ENCODE measurements at places on chromosomes 2 and 18.

DNA sequence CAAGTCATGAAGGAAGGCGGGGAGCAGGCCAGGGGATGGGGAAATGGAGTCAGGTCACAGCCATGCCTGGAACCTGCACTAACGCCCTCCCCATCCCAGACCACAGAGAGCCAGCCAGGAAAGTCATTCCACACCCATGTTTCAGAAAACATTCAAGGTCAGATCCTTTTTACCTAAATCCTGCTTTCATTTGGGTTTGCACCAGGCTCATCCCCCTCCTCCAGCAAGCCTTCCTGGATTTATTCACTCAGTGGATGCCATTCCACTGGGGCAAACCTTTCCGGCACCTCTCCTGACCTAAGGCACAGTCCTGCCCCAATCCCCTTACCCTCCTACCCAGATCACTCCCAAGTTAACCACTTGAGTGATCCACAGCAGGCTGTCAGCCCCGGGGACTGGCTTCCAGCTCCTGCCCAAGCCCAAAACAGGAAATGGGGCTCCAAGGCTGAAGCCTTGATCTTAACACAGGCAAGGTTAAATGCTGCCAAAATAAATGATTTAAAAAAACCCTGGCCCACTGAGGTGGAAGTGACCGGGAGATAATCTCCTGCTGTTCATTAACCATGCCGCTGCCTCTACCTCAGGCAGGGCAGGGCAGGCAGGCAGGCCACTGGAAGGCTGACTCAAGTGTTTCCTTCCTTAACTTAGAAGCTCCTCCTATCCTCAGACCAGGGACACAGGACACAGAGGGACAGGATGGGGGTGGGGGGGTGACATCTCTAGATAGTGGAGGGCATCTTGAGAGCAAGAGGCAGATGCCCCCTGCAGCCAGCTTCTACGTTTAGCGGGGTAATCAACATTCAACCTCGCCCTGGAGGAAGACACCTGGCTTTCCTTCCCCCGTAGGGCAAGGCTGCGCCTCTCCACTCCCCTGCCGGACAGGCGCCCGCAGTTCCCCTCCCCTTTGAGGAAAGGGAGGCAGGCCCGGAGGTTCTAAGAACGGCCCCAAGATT lies 1.4 kb downstream of the RAB11FIP5 start:
- DNase-seq, result no peak

DNA sequence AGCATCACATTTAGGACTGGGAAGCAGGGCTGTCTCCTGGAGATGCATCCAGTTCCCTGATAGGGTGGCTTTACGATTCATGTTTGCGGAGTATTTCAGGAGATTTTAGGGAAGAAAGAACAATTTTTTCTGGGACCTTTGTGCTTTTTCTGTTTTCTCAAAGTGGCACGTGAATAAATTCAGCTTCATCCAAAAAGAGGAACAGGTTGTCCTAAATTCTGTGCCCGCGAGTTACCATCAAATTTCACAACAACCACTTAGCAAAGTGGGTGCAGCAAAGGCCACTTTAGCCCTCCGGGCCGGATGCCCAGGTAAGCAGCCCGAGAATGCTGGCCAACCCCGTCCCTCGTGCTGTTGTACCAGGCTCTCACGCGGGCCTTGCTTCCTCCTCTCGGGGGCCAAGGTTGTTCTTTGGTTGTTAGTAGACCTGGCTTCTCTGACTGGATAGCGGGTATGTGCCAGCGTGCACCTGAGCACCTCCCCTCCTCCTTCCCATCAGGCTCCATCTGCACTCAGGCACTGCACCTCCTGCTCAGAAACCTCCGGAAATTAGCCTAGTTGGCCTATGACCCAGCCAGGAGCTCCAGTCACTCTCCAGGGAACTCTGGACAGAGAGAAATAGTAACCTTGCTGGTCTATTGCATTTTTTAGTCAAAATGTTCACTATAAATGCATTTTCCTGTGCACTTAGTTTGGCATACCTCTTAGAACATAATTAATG lies 83.0 kb downstream of the CMPK2 start:
- DNase-seq, result no peak

GRCh38 chr2:28949617-28950305 lies 31.3 kb upstream of the TOGARAM2 start:
- no peak for DNase-seq

- DNase-seq, result peak; percentile 80
These were observed 149.6 kb upstream of the APCDD1 start for GRCh38 chr18:10304853-10305252.

- DNase-seq, result no peak
These were observed 98.7 kb downstream of the PLA2R1 start for GRCh38 chr2:159963700-159964099.

- no peak for DNase-seq
These were observed 292.6 kb downstream of the FSIP2 start for GRCh38 chr2:186031229-186031628.

GRCh38 chr2:71789556-71790204 lies 336.3 kb downstream of the DYSF start:
- no peak for DNase-seq

DNA sequence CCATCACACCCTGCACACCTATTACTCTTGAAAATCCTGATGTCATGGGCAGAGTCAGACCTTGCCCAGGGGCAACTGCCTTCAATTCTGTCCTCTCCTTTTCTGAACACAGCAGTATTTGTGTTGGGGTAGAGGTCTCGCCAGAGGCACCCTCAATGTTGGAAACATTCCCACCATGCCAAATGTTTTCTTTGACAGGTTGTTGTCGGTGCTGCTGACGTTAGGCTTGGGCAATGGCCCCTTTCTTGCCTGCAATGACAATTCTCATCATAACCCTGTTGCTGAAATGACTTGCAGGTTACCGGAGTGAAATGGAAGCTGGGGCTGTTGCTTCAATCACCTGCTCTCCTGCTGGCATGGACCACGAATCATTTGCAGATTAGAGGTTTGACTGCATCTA lies 17.9 kb downstream of the GKN1 start:
- no peak for DNase-seq

DNA sequence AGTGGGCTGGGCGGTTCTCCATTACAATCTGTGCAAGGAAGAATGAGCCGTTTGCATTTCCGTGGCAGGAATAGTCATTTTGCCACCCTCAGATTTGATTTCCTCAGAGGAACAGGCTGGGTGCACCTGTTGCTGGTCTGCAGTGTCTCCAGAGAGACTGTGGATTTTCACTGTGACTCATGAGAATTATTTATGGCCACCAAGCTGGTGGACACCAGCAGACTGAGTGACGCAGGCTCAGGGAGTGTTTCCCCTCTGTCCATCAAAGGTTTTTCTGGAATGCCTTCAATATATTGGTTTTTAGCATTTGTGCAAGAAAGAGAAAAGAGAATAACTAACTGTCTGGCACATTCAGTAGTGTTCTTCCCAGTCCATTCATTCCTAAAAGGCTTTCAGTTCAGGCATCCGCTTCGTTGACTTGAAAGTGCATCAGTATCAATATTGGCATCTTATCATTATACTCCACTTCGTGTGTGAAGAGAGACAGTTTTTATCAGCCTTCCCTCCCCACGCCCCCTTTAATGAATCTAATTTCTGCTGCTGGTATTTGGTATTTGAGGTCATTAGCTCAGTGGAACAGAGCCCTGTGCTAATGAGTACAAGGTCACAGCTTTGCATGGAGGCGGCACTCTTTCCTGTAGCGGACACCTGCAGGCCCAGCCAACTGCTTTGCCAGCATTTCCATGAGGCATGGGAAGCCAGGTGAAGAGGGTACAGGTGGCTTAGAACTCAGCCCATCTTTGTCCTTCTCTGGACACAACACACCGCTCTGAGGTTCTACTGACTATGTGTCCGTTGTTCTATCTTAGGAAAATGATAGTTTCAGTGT lies 39.9 kb downstream of the PRKCE start:
- no peak for DNase-seq

DNA sequence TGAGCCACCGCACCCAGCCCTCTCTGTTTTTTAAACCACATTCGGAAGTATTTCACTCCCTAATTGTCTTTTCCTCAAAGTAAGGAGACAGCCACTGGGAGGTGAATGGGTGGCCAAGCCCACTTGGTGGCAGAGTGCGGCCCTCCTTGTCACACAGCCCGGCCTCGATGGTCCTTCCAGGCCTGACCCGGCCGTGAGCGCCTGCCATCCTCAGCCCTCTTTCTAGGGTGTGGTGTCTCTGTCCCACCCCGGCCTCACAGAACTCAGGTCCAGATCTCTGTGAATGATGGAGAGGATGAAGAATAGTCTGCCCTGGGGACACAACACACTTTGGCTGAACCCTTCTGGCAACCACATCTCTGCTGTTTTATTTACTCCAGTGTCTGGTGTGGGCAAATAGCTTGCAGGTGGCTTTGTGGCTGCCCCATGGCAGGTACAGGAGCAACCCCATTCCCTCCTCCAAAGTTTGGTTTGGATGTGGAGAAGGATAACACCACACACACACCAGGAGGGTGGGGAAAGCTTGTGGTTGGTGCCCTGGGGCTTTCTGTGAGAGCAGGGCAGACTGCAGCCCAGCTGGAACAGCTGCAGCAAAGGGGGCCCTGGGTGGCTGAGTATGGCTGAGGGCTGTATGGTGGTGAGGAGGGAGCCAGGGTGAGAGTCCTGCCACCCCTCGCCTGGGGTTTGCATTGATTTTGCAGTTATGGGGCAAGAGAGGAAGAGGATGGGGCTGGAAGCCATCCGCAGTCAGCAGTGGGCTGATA lies 88.6 kb downstream of the FAM168B start:
- DNase-seq, result no peak

GRCh38 chr2:88451811-88452564 lies 505 bp downstream of the FOXI3 start:
- no peak for DNase-seq

DNA sequence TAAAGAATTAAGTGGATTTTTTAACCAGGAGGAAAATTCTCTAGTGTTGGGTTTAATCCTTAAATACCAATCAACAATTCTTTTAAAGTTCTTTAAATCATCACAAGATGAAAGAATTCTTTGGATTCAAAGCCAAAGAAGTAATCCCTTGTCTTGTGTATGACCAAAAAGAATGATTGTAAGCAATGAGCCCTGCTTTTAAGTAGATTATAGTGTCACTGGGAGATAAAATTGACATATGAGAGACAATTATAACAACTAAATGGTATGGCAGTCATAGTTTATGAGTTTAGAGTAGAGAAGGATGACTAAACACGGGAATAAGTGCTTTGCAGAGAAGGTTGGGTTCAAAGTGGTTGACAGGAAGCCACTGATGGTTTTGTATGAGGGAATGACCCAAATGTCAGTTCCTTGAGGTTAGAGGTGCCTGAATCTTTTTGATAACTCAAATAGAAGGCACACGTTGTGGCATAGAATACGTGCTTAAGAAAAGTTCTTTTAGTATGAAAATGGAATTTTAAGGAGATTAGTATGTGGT lies 199.6 kb upstream of the TCF4 start:
- no peak for DNase-seq

Data from DMS 273 treated with DMSO at 0.1 percent for 48 hours (cell line).